NCI-H69 (cell line): ENCODE measurements at places on chromosomes 16 and 17.

DNA sequence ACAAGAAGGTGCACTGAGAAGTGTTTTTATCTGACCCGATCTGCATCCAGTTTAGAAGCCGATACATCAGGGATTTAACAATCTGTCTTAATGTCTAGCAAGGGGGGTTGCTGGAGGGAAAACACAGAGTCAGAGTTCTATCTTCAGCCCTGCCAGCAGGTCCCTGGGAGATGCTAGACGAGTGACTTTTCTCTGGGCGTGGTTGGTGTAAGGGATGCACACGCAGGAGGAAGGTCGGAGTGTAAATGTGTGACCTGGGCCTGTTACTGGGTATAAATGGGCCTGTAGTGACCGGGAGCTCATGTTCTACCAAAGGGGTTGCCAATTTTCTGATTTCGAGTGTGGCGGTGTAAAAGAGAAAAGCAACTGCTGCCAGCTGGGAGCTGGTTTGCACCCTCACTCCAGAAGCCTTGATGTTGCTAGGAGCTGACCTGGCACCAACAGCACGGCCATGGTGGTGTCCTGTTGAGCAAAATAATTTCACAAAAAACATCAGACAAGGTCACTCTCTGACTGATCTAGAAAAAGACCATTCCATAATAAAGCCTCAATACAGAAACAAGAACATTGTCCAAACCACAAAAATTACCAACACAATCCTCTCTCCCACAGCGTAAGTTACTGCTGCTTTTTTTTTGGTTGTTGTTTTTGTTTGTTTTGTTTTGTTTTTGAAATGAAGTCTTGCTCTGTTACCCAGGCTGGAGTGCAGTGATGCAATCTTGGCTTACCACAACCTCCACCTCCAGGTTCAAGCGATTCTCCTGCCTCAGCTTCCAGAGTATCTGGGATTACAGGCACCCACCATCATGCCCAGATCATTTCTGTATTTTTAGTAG lies 1.3 kb upstream of the KCTD13 start:
- no peak for DNase-seq

DNA sequence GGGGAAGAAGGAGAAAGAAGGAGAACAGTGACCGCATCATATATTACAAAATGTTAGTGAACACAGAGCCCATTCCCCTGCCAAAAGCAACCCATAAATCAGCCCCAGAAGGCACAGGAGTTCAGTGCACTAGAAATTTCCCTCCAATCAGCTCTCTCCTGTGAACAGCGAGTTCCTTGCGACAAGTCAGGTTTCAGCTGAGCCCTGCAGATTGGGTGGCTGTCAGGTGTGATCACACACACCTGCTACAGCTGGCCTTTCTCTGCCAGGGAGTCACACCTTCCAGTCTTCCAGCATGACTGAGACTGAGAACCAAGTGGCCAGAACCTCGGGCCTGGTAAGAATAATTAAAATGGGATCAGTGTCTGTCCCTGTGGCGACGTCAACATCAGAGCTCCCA lies 60.2 kb downstream of the SHISA9 start:
- no peak for DNase-seq

DNA sequence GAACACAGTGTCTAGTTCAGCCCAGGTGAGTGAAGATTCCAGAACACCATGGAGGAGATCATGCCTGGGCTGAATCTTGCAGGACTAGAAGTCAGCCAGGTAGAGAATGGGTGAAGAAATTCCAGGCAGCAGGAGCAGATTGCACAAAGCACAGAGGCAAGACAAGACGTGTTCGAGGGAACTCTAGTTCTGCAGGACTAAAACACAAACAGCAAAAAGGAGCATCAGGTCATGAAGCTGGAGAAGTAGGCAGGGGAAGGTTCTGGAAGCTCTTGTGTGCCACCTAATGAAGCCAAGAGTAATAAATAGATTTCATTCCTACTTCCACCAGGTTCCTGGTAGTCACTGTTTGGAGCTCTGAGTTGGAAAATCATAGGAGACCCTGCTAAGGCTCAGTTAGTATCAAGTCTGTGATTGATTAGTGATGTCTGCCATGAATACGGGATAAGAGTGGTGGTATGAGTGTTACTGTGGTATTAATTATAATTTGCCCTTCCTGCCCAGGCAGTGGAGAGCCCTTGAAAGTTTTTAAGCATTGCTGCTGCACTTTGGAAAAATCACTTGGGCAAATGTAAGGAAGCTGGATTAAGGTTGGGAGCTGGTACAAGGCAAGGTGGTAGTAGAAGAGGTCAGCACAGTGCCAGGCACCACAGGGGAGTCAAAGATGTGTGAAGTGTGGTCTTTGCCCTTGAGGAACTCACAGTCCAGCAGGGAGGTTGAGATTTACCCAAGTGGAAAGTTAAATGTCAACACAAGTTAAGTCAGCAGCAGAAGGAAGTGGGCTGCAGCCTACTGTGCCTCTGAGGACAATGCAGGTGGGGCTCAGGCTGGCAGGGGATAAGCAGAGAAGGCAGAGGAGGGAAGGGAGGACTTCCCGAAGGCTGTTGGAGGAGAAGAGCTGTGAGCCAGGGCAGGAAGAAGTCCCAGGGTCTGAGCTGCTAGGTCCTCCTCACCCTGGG lies 13.5 kb upstream of the FOXN1 start:
- peak; percentile 46 for DNase-seq

DNA sequence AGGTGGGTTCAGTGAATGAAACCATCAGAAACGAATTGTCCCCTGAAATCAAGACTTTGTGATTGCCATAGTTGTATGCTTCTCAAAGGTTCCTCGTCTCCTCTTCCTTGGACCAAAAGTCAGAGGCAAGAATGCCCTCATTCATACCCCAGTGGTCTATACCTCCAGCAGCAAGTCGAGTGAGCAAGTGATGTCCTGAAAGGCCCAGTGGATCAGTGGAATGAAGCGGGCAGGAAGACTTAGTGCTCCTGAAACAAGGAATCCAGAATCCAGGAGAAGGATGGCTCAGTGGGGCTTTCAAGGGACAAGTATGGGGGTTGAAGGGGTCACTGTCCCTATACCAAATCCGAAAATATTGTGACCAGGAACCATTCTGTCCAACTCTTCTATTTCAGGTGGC lies 5.3 kb upstream of the ERBB2 start:
- DNase-seq, result no peak

- peak; percentile 79 for DNase-seq
Measured at GRCh38 chr17:80455336-80455710, 21.1 kb downstream of the NPTX1 start.

- DNase-seq, result peak; percentile 93
Measured at GRCh38 chr17:30344283-30345088, 10.6 kb upstream of the TMIGD1 start.

DNA sequence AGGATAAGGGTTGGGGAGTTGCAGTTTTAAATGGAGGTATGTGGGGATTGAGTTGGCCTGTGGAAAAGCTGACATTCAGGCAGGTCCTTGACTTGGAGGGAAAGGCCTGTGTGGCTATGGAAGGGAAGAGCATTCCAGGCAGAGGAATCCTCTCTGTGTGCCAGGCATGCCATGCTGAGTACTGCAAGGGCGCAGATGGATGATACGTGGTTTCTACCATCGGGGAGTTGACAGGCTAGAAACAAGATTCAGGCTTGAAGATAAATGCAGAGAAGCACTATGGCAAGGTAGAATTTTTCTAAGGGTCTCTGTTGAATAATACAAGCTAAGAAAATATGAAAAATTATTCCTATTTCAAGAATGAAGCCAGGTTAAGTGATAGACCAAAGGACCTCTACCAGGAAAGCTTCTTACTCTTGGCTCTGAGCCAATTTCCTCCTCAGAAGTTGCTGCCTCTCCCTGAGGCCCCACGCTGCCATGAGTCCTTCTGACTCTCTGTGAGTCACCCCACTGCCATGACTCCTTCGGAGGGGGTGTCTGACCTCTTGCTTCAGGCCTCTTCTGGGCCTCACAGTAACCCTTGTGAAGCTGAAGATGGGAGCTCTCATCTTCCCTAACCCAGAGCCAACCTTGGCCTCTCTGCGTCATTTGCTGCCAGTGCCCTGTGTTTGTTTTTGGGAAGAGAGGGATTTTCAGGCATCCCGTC lies 75.8 kb downstream of the WNT3 start:
- peak; percentile 42 for DNase-seq

GRCh38 chr16:81600275-81600674 lies 155.7 kb downstream of the CMIP start:
- DNase-seq, result no peak

DNA sequence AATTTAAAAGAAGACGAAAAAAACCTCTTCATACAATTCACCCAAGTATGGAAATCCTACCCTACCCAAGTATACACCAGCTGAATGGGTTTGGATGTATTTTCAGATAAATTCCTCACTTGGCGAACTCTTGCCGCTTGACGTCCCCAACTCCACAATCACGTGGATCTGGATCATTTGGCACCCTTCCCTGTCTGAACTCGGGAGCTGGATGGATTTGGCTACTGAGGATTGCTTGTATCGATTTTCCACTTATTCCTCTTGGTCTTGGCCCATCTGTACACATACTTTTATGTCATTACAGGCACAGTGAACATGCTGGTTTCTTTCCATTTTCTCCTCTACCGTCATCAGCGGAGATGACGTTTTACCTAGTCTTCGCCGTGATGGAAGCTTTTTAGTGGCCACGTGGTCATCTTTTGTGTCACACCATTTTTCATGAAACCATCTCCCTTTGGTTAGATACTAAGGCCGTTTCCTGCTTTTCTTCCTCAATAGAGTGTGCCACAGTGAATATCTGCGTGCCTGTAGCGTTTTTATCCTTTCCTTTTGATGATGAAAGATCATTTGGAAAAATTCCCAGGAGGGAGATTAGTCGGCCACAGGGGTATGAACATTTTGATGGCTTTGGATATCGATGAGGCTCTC lies 47.1 kb downstream of the CMIP start:
- DNase-seq, result no peak
